ENCODE measurements at places on chromosomes 7 and 10.
A peak's percentile ranks its signal among the peaks of the same experiment; 100 is the strongest.

DNA sequence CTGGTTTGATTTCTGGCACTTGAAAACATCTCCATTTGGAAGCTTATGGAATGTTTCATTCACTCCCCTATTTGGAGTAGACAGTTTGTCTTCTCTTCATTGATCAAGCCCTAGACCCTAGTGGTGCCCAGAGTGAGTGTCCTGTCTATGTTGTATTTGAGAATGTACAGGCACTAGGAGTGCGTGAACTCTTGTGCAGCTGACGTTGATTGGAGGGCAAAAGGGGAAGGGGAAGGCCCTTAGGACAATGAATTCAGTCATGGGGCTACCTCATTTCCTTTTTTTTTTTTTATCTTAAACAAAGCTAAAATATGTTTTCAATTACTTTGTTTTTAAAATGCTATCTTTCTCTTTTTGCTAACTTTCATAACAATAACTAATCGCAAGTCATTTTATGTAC is 66.5 kb downstream of the ADD3 start:
- no peak for DNase-seq

DNA sequence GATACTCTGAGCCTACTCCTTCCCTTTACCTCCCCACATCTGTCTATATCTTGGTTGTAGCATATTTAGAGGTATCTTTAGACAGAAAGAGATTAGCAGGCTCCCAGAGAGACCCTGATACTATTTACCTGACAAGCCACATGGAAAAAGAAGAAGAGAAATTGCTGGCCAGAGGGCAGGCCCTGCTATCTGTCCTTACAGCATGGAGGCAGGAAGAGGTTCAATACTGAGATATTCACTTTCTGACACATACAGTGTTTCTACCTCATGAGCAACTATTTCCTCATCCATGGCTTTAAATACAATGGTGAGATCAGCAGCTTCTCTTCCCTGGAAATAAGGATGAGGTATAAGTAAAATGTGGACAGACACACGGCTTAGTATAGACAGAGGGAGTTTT is 33.9 kb upstream of the TSPAN13 start:
- DNase-seq = no peak

- no peak for DNase-seq
These were observed 376.1 kb downstream of the PLXNA4 start for GRCh38 chr7:132200141-132200540.

DNA sequence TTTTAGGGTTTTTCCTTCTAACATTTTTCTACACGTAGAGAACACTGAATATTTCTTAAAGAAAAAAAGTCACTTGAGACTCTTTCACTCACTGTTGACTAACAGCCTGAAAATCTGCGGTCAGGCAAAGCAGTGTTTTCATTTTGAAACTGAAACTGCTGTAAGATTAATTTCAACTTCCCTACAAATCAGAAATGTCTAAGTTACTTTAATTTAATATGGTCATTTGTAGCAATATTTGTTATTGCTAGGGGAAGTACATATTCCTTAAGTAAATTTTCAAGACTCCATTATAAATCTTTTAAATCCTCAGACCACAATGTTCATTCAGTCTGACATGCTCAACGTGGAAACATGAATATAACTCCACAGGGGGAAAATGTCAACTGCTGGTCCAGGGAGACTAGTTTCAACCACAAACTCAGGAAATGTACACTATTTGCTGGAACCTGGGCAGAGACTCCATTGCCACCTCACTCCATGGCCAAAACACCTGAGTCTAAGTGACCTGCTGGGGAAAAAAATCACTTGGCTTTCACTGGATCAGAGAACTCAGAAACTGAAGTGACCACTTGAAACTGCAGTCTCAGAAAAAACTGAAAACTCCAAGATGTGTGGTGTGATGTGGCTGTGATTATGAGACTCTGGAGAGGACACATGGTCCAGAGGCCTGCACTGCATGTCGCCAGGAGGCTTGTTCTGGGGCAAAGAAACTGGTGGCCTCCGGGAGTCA is 161.2 kb downstream of the TAX1BP1 start:
- DNase-seq = no peak

DNA sequence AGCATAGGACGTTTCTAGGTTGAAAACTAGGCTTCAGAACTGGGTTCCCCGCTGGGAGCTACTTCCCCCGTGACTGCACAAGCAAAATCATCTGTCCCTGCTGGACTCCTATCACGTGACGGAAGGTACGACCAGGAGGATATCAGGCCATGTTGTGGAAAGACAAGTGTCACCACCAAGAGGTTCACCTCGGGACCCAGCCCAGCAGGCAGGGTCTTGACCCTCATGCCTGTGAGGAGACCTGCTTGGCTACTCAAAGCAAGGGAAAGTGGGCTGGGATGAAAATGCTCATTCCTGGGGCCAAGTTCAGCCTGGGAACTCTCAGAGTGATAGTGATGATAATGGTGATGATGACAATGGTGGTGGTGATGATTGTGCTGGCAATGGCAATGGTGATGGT is 32.3 kb upstream of the DPYSL4 start:
- DNase-seq = no peak

DNA sequence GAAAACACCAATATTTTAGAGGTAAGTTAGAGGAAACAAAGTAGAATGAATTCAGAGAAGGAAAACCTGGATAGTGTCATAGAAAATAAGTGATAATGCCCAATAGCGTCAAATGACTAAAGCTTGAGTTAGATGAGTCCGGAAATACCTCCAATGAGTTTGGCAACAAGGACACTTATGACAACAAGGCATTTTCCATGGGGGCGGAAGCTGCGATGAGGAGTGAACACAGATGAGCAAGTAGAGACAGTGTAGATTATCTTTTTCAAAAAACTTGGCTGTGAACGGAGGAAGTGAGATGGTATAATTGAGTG is 383 bp upstream of the R3HCC1L start:
- no peak for DNase-seq

DNA sequence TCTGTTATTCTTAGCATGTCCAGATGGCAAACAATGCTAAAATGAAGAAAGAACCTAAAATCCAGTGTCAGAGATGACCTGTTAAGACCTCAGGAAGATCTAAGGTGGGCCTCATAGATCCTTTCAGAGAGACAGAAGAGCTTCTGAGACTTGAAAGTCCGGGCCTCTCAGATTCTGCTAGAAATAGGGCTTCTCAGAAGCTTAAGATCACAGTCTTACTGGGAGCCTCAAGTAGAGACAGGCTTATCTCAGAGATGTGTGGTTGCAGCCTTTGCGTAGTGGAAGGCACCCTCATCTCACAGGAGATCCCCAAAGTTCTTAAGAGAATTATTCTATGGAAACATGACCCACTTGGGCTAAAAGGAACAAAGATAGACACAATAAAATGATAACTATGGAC is 642.8 kb downstream of the TNS3 start:
- DNase-seq = no peak

DNA sequence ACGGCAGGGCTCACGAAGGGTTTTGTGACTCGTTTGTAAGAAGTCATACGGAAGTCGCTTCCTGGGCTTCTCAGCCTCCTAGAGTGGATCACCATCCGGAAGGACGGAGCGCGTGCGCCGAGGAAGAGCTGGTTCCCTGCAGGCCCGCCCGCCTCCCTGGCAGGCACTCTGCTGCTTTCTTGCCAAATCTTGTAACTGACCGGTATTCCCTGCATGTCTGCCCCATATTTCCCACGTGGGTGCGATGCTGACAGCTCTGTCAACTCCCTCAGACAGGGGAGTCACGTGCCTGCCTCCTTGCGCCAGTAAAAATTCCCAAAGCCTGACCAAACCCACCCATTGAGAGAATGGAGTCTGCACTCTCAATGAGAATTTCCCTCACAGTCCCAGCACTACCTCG is 12.7 kb downstream of the SHH start:
- DNase-seq = no peak

DNA sequence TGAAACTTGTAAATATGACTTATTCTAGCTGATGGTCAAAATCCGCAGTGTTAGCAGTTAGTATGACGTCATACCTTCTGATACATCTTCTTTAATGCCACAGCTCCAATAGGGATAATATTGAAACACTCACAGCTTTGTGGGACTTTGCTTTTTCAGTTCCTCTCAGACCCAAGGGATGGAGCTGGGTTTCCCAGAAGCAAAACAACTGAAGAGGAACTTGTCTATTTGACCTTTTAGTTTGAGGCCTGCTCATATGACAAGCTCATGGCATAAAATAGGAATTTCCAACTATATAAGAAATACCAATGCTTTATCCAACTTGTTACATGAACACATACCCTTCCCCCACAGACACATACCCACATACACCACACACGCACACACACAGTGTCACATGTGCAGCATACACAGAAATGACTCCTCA is 31.6 kb upstream of the C10orf67 start:
- no peak for DNase-seq

- peak; percentile 76 for DNase-seq
These were observed 91.2 kb downstream of the GTF2IRD1 start for GRCh38 chr7:74544706-74545469.

- no peak for DNase-seq
These were observed 28.8 kb upstream of the ZRANB1 start for GRCh38 chr10:124913167-124913566.

DNA sequence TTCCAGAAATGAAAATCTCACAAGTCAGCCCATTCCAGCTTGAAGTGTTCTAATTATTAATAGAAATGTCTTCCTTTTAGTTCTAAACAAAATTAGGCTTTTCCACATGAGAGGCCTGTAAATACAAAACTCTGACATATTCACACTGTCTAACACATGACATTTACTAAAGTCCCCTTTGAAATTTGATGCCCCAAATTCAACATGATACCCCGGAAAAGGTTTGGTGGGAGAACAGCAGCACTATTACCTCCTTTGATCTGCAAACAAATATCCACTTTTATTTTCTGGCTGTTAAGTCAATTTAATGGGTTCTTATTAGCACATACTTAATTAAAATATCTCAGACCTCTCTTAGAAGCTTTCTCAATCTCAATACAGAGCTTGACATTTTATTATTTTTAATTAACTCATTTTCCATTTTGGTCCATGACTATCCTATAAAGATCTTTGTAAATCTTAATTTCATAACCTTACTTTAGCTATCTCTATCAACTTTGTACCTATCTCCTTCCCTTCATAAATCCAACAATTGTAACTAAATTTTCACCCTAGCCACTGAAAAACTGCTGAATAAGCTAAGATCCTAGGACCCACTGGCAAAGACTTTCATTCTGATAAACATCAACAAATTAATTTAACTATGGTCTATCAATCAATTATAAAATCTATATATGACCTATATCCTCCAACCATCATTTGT is 63.2 kb downstream of the USP6NL start:
- peak; percentile 16 for DNase-seq

DNA sequence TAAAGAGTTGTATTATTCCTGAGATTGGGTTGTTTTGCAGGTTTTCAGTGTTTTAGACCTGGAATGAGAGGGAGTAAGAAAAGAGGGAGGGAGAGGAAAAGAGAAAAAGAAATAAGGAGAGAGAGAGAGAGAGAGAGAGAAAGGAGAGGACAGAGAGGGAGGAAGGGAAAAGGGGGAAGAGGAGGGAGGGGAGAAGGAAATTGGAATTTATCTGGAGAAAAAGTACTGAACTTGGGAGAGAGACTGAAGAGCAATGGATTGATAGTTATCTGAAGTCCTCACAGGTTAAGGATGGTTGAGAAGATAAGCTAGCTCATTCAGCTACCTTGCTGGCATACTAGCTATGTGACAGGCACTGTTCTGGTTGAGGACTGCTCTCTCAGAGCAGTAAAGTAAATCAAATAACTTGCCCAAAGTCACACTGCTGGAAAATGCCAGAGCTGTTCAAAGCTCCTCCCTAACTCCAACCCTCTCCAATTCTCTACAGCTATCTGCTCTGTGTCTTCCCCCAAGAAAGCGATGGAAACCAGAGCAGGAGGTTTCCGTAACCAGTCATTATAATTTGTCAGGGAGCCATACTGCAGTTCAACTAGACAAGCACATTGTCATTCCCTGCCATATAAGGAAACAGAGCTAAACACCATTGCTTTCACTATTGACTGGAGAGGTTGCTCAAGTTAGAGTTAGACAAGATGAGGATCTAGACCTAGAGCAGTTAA is 10.7 kb downstream of the CALD1 start:
- DNase-seq = peak; percentile 12

- DNase-seq = no peak
These were observed 45.1 kb downstream of the MET start for GRCh38 chr7:116717137-116717536.

DNA sequence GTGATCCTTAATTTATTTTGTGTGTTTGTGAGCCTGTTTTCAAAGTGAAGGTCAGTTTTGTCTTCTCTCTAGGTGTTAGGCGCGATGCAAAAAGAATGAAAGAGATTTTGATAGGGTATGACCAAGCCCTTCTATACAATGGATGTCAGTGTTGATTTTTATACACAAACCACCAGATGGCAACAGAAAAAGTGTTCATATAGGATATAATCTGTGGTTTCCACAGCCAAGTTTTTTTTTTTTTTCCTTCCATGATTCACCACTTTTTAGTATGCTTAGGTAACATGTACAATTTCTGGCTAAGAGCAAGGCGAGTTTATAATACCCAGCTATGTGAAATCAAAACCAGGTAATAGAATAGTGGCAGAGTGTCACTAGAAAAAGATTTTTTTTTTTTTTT is 8.1 kb downstream of the SDK1 start:
- peak; percentile 68 for DNase-seq

DNA sequence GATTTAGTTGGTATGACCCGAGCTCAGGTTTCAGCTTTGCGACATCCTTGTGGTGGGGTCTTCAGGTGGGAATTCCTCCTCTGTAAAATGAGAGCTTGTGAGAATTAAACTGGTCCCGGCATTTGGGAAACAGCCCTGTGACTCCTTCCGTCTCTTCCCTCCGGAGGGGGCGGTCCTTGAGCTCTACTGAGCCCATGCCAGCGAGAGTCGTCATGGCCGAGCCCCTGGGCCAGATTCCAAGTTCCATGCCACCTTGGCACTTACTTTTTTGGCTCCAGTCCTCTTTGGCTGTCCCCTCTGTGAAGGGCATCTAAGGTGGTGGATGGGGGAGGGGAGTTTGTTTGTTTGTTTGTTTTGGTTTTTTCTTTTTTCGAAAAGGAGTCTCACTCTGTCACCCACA is 47.6 kb downstream of the GTF2IRD1 start:
- DNase-seq = no peak

- no peak for DNase-seq
These were observed 824 bp downstream of the RELN start for GRCh38 chr7:103988468-103989199.

- DNase-seq = no peak
These were observed 34.9 kb downstream of the PARP12 start for GRCh38 chr7:140027858-140028257.

DNA sequence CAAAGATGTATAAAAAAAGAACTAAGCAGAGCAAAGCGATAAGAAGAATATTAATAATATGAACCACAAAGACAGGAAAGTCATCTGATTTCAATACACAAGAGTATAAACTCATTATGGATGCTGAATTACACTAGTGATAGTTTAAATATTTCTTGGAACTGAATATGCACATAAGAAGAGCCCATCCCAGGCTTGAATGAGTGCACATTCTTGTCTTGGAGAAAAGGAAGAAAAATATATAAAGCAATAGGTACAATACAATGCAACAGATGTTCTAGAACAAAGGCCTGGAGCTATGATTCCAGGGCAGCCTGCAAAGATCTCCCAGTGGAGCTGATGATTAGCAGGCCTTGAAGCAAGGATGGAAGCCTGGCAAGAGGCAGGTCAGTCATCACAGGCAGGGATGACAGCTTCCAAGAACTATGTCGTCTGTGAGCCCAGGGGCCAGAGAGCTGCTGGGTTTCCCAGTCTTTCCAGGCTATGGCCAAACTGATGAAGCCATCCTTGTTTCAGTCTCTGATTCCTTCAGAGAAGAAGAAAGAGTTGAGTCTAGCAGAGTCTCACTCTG is 277.6 kb downstream of the KCNMA1 start:
- DNase-seq = no peak

All from SW480 (cell line).